GM13977 (cell line): ENCODE measurements at places on chromosomes 16 and 17.

DNA sequence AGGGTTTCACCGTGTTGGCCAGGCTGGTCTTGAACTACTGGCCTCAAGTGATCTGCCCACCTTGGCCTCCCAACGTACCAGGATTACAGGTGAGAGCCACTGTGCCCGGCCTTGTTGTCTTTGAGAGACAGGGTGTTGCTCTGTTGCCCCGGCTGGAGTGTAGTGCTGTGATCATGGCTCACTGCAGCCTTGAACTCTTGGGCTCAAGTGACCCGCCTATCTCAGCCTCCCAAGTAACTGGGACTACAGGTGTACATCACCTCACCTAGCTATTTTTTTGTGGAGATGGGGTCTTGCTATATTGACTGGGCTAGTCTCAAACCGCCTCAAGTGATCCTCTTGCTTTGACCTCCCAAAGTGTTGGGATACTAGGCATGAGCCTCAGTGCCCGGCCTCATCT, 68.4 kb downstream of the PGS1 start:
- DNase-seq, result no peak

- no peak for DNase-seq
Measured at GRCh38 chr17:71941920-71942319, 178.9 kb upstream of the SOX9 start.

DNA sequence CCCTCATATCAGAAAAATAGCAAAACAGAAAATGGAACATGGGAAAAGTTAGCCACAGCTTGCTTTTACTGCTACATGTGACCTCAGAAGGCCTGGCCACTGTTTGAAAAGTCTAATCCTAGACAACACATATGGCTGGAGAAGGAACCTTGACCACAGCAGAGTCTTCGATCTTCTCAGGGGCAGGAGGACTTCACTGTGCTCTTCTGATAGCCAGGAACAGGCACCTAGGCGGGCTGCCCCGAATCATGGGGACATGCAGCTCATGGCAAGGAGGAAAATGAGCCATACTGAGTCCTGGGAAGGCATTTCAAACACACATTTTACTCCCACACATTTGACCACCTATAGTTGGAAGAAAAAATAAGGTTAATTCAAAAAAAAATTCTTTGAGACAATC, 31.1 kb upstream of the ADORA2B start:
- no peak for DNase-seq

DNA sequence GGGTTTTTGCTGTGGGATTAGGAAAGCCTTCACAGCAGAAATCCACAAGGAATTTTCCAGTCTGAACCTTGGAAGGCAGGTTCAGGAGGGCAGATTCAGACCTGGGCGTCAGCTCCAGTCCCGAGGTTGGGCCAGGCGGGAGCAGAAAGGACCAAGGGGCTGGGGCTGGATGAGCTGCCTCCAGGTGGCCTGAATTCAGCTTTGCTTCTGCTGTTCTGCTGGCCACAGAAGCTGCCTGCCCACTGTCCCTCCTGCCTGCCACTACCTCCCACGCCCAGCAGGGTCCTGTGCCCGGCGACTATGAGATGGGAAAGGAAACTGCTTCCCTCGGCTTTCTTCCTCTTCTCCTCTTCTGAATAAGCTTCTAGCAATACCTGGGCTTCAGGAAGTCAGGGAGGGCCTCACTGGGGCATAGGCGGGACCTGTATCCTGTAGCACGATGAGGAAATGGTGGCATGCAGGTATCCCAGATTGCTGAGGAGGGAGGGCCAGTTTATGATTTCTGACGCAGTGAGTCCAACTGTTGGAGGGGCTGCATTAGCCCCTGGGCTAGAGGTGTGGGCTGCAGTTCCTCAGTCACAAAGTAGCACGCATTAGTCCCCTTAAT, 18.4 kb downstream of the TBX4 start:
- no peak for DNase-seq

GRCh38 chr17:75411328-75412067, 6.0 kb upstream of the GRB2 start:
- no peak for DNase-seq

- DNase-seq, result no peak
Measured at GRCh38 chr17:81992306-81993102, 15.1 kb downstream of the ASPSCR1 start.

DNA sequence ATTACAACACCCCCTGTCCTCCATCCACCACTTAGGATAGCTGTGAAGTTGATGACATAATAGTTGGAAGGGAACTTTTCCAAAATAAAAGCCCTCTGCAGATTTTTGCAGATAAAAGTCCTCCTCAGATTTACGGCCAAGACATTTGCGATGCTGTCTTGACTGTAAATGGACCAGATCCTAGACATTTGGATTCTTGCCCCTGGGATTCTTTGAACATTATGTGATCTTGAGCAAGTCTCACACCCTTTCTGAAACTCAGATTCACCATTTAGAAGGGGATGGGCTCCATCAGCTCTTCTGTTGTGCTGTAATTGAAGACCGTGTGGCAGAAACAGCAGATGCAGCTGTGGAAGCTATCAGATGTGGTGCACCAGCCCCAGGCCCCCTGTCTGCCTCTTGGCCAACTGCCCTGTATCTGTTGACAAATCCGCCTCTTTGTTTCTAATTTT, 153.9 kb upstream of the CACNG3 start:
- no peak for DNase-seq

GRCh38 chr17:17512866-17513265, 16.7 kb upstream of the RASD1 start:
- no peak for DNase-seq

- DNase-seq, result peak; percentile 73
Measured at GRCh38 chr17:78933025-78933958, 8.1 kb upstream of the TIMP2 start.

DNA sequence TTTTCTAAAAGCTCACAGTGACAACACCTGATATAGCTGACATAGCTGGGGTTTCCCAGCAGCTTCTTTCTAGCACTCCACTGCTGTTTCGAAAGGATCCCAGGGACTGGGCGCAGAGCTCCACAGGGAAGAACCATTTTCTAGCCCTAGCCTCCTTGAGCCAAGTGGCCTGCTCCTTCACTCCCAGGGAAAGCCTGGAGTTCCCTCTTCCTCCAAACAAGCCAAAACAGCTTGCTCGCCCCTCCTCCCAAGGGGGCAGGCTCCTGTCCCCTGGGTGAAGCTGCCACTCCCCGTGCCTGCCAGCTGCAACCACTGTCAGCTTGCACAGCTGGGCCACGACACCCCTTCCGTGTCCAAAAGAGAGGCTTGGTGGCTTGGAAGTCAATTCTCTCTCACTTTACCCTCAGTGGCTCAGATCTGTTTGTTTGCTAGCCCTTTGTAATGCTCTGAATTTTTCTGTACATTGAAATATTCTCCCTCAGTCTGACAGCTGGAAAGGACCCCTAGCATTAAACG, 59.8 kb downstream of the CYTH1 start:
- peak; percentile 61 for DNase-seq

- no peak for DNase-seq
Measured at GRCh38 chr17:3730881-3731429, 7.3 kb downstream of the HASPIN start.

GRCh38 chr17:81416612-81417011, 21.4 kb downstream of the BAHCC1 start:
- no peak for DNase-seq

DNA sequence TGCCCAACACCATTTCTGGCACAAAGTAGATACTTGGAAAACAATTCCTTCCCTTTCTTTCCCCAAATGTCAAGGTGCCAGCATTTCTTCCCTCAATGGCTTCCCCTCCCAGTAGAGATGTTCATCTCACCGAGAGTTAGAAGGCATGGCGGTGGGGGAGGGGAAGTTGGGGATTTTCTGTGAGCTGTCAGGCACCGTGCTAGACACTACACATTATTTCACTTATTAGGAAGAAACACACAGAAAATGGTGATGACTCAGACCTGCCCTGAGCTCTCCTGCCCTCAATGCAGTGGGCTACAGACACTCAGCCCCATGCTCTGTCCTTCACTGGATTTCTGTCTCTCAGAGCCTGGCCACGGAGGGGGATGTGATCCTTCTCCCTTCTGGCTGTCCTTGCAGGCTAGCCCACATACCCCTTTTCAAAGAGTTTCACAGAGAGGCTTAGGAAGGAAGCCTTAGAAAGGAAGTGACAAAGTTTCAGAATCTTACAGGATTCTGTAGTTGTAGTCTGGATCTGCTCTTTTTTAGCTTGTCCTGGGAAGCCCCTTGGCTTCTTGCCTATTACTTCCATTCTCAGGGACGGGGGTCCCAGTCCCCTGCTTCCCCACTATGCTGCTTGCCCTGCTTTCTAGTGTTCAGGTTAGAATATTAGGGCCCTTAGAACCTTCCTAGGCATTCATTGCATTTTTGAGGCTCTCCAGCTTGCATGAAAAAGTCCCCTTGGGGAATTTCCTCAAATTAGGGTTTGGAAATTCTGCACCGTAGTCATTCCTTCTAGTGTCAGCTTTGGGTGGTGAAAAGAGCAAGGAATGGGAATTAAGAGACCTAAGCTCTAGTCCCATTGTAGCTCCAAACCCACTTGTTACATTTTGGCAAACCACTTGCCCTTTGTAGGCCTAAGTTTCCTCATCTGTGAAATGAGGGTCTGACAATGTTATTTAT, 12.2 kb upstream of the CCL5 start:
- peak; percentile 62 for DNase-seq

DNA sequence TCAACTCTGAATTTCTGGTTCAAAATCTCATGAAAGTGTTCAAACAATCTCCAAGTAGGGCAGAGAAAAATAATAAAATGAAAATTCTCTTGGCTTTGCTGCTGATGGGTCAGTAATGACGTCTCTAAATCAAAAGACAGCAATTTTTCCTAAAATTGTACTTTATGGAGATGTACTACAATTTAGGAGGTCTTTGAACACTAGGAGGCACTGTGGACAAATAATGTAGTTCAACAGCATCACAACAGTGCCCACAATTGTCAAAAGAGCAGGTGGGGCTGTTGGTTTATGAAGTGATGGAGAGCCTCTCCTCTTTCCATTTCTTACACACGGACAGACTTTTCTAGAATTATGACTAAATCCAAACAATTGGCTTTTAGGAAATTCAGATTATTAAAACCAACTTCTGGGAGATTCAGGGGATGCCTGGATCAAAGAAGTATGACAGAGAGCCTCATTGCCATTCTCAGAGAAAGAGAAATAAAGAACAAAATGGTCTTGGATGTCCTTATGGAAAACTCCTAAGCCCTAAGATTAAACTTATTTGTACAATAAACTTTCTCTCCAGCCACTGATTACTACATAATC, 23.8 kb downstream of the EZH1 start:
- DNase-seq, result peak; percentile 70
